ENCODE measurements at places on chromosomes 6 and 20.

GRCh38 chr6:44787254-44787834, 399.8 kb downstream of the CDC5L start:
- DNase-seq, result no peak

GRCh38 chr6:32665661-32666060, 796 bp downstream of the HLA-DQB1 start:
- no peak for DNase-seq

- no peak for DNase-seq
Observed at GRCh38 chr6:143126574-143126941, 65.9 kb downstream of the AIG1 start.

DNA sequence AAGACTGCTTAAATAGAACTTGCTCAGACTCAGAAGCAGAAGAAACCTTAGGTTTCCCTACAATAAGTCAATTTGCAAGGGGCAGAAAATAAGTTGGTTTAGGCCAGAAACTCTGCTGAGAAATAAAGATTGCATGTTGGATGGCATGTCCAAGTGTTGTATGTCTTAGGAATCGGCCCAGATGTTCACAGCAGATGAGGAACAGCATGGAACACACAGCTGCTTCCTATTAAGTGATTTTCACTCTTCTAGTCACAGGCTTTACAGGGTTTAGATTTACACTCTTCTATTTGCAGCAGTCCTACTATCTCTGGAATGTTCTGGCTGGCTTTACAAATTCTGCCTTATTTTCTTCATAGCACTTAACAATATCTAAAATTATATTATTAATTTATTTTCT, 3.2 kb downstream of the ZKSCAN4 start:
- no peak for DNase-seq

- DNase-seq, result no peak
Observed at GRCh38 chr6:142846459-142846831, 98.5 kb downstream of the HIVEP2 start.

- no peak for DNase-seq
Observed at GRCh38 chr20:35698298-35699126, 640 bp downstream of the NFS1 start.

- DNase-seq, result no peak
Observed at GRCh38 chr6:53294095-53294494, 54.7 kb downstream of the ELOVL5 start.

DNA sequence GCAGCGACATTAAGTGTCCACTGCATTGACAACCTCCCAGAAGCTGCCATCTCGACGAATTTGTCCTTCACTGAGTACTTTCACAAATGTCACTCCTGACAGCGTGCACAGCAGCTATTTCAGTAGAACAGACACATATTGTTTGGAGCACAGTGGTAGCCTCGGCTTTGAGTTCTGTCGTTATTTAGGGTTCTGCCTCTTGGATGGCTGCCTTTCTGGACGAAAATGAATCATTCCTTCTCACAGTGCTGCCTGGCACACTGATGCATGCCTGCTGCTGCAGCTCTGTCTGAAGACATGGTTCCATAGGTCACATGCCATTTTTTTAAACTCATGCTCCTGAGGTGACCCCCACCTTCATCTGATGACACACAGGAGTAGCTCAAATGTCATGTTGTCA, 477.0 kb downstream of the C6orf118 start:
- no peak for DNase-seq

- no peak for DNase-seq
Observed at GRCh38 chr6:163892824-163893561, 478.5 kb downstream of the QKI start.

DNA sequence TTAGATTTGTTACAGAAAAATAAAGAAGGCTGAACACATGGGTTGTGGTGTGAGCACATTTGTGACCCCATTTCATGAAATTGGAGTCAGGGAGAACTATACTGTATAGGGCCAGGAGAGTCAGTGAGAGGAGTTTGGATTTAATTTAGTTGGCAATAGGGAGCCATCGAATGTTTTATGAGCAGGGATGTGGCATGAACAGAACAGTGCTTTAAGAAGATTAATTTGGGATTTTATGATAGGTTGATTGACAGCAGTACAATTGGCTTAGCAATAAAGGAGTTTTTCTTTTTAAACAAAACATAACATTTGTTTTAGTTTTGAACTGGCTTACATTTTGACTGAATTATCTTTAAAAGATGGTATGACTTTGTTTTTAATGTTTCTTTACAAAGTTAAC, 105.6 kb upstream of the GLP1R start:
- no peak for DNase-seq

DNA sequence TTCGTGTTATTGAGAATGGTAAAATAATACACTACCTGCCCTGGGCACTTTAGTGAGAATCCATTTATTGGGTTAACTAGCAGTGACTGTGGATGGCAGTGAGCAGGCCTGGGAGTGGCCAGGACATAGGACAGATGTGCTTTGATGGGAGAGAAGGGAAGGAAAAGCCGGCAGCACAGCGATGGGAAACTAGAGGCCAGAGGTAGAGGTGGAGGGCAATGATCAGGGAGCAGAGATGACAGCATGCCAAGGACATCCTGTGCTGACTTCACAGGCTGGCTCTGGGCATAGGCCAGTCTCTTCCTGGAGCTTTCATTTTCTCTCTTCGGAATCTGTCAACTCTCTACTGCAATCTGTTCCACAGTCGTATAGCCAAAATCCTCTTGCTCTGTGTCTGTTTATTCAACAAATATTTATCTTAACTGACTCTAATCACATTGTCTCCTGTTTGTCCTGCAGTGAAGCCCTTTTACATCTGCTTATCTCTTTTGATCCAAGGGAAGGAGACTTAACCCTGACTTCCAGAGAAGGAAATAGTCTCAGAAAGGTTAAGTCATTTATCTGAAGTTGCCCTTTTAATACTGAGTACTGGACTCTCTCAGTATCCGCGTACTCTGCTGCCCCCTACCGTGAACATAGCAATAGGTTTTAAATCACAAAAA, 18.4 kb upstream of the MMP24 start:
- peak; percentile 23 for DNase-seq

- DNase-seq, result no peak
Observed at GRCh38 chr6:106452628-106453027, 92.1 kb downstream of the CRYBG1 start.

- no peak for DNase-seq
Observed at GRCh38 chr6:38391626-38392579, 247.8 kb downstream of the BTBD9 start.

DNA sequence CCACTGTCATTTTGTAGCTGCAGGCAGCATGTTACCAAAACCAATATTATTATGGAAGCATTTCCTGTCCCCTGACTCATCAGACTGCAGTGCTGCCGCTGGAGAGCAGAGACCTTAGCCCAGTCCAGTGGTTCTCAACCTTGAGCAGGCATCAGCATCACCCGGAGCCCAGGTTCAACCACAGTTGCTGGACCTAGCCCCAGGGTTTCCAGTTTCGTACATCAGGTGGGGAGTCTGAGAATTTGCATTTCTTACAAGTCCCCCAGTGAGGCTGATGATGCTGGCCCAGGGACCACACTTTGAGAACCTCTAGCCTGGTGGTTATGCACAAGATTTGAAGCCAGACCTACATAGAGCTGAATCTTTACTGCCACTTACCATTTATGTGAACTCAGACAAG, 47.3 kb downstream of the LY86 start:
- no peak for DNase-seq

GRCh38 chr20:4136078-4136966, 121.0 kb upstream of the RNF24 start:
- DNase-seq, result no peak

DNA sequence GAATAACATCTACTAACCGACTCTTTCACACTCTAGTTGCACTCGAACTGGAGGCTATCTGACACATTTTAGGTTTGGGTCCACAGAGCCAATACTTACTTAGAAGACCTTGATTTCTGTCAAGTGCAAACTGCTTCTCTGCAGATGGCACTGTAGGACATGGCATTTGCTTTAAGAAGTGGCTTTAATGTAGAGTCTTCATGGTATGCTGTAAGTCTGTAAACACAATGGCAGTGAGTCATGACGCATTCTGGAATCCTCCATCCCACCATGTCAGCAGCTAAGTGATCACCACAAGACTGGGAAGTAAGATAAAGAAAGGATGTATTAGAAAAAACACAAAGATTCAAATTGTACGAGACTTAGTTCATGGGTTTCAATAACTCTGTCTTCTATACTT, 377.0 kb upstream of the NOX3 start:
- DNase-seq, result no peak

- DNase-seq, result no peak
Observed at GRCh38 chr6:157537556-157537955, 156.6 kb downstream of the ZDHHC14 start.

- no peak for DNase-seq
Observed at GRCh38 chr6:72811971-72812421, 190.1 kb downstream of the KCNQ5 start.

- no peak for DNase-seq
Observed at GRCh38 chr6:45633272-45633908, 255.7 kb upstream of the SUPT3H start.

DNA sequence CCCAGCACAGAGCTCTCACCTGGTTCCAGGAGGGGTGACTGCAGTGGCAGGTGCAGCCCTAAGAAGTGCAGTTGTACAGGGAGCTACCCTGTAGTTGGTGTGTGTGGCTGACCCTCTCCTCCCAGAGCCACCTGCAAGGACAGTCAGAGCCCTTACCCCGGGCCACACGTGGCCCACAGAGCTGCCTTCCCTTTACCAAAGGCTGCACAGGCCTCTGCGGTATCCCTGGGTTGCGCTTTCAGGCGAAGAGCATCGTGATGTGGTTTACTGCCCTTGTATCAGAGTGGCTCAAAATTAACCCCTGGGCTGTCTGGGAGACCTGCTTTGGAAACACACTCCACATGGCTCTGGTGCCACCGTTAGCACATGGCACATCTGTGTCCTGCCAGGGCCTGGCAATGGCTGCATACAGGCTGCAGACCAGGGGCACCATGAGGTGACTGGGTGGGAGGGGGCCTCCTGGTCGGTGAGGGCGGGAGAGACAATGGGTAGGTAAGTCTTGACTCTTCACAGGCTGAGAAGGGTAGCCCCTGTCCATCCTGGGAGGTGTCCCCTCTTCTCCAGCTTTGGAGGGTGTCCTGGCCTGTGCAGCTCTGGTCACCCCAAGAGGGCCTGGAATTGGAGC, 81.5 kb downstream of the CDH4 start:
- no peak for DNase-seq

DNA sequence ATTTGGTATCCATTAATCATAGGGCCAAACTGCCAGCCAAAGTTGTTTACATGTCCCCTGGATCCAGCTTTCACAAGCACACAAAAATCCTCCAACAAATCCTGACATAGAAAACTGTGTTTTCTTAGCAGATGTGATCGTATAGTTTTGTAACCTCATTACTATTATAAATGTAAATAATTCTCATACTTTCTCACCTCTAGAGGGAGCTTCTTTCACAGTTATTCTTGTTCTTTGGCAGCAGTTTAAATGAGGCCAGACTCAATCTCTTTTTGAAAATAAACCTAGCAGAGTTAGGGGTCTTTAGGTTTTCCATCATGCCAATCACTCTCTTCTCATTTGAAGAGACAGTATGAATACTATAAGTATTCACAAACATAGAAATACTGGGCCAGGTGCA, 17.0 kb upstream of the ZNF318 start:
- no peak for DNase-seq

DNA sequence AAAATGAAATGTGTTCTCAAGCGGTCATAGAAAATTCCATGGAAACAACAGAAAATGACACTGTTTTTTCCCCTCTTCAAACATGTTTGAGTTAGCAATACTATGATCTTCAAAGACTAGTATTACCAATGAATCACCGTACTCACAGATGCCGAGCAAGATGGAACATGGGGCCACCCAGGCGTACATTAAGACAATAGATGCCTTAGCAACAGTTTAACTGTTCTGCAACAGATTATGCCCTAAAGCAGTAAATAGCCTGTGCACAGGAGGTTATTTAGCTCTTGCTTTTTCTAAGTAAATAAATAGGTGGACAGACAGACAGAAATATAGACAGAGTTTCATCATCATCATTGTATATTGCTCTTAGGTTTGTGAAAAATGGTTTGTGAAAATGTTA, 284.0 kb upstream of the DEFB112 start:
- DNase-seq, result no peak

DNA sequence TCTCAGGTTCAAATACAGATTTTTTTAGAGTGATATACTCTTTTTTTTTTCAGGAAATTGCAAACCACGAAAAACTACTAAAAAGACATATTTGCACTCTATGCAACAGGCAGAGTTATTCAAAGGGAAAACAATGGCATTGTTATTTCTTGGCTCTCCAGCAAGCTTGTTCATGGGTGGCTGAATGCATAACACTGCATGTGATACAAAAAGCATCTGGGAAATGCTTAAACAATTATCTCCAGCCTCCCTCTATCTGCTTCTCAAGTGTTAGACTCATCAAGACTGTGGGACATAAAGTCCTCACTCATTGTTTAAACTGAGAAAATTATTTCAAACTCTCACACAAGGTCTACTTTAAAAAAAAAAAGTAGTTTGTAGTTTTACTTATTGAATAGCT, 7.3 kb upstream of the COL12A1 start:
- no peak for DNase-seq

DNA sequence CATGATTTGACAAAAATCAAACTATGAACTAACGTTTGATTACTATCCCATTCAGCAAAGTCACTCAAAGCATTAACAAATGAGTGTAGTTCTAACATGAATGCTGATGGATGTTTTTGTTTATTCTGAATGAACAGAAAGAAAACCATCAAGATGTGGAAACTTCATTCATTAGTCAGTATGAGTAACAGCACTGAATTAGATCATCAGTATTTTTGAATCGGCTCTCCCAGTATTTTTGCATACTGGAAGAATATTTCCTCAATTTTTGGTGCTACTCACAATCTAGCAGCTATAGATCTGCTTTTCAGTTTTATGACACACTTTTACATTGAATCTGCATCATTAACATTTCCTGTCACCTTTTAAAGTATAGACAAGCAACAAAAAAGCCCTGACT, 63.8 kb upstream of the CD83 start:
- no peak for DNase-seq

DNA sequence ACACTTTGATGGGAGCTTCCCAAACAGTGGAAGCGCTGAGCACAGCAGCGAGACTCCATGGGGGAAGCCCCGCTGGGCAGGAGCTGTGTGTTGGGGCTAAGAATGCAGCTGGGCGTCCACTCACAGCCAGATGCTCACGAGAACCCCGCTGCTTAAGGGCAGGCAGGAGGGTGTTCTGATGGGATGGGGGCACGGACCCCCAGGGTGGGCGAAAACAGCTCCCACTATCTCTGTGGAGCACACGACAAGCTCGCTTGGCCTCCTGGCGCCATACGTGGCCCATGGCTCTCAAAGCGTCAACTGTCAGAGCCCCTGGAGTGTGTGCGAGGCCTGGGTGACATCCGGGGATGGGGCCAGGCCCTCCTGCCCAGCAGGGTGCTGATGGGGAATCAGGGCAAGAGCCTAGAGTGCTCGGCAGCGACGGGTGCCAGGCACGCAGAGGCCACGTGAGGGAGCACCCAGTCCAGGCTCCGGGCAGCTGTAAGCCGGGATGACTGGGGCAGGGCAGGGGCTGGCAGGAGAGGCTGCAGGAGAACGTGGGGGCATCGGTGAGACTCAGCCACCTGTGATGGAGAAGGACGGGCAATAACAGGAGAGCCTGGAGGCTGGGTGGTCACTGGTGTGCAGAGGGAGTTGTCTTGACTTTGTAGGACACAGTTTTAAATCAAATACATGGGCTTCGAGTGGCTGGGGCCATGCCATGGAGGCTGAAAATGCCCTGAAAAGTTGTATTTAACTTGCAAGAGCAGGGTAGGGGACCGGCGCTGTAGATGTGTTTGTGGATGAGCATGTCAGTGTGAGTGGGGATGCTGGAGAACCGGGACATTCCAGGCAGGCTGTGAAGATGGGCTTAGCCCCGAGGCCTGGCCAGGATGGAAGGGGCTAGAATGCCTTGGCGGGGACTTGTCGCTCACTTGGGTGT, 27.3 kb downstream of the PYGB start:
- no peak for DNase-seq

GRCh38 chr20:51092338-51092737, 69.4 kb upstream of the KCNG1 start:
- DNase-seq, result no peak

Data from NCI-H2081 treated with DMSO at 0.1 percent for 48 hours (cell line).